ENCODE measurements at places on chromosomes 12 and 14.

GRCh38 chr12:19131025-19131444 lies 1.5 kb downstream of the PLEKHA5 start:
- DNase-seq = peak; percentile 35

DNA sequence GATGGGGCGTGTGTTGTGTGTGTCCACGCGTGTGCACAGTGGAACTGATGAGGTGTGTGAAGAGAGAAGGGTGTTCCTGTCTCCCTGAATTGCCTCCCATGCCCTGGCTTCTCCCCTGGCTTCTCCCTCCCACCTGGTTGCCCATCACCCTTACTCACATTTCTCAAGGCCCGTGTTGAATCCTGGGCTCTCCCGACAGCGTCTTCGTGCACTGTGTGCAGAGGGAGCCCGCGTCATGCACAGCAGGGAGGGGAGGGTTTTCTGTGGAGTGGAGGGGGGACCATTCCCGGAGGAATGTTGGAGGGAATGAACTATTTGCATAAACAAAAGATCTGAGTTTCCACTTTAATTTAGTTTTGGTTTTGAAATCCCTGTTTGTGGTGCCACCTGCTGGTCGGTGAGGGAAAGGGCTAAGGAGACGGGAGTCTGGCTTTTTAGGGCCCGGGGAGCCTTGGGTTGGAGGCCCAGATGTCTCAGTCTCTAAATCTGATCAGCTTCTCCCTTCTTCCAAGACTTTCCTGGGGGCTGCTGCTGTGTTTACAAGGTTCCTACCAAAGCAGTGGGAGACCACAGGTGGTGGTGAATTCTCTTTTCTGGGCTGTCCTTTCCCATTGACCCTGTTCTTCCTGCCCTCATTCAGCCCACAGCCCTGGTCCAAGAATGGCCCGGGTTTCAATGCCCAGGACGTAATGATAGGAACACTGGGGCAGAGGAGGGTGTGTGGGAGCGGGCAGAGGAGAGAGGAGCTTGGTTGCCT lies at the start of gene C1R:
Gene C1R (minus strand): TSS at position 217 of the 757 bp plus-strand sequence. CDS start 57 bp downstream, at position 160.
- DNase-seq = peak; percentile 61

GRCh38 chr12:48292040-48292439 lies 58.7 kb downstream of the ZNF641 start:
- no peak for DNase-seq

GRCh38 chr14:73865534-73866113 lies 14.0 kb downstream of the PTGR2 start:
- DNase-seq = no peak

- DNase-seq = no peak
These were observed 35.5 kb downstream of the BTG1 start for GRCh38 chr12:92110083-92110640.

DNA sequence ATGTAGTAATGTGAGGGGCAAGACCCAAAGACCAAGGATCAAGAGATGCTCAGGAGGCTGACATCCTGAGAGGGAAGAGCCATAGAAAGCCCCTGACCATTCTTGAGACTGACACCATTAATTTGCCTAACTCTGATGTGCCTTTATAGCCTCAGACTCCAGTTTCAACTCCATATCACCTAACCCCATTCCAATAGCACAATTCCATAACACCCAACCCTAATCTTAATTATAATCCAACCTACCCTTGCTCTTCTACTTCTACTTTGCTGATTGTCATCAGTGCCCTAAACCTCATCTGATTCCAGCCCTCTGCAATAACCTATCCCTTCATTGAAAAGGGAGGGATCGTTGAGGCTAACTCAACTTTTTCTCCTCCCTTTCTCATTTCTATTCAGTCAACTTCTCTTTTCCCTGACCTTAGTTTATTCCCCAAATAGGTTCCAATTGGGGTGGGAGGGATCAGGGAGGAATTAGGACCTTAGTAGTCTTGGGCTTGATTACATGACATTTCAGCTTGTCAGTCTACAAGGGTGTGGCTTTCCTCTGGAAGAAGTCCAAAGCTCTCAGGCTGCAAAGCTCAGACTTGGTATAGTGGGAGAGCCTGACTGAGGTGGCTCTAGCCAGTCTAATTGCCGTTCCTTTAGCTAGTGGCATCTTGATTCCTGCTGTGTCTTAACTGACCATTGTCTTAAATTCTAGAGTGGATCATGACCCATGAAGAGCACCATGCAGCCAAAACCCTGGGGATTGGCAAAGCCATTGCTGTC lies 3.1 kb downstream of the PFKM start:
- no peak for DNase-seq

DNA sequence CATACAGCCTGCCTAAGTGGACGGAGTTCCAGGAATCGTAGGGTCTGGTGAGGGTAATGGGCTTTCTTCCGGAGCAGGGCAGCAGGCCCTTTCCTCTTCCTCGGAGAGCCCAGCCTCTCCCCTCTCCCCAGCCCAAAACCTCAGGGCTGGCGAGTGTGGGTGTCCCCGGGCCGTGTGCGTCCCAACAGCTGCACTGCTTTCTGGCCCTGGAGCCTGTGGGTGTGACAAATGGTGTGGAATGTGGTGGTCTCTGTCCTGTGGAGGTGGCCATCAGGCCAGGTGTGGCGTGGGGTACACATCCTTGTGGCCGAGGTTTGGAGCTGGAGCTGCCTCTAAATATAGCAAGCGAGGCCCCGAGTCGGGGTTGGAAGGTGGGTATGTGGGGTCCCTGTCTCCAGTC lies 8.5 kb downstream of the ORAI1 start:
- no peak for DNase-seq

- DNase-seq = no peak
These were observed 34.8 kb downstream of the ZC3H14 start for GRCh38 chr14:88597601-88598000.
